Foreskin keratinocyte (primary cell): ENCODE measurements at places on chromosomes 11 and 22. TPM values are rescaled to one million over a fixed set of nuclear protein-coding genes. Genes with fewer than 3 reads are reported as not detected.

DNA sequence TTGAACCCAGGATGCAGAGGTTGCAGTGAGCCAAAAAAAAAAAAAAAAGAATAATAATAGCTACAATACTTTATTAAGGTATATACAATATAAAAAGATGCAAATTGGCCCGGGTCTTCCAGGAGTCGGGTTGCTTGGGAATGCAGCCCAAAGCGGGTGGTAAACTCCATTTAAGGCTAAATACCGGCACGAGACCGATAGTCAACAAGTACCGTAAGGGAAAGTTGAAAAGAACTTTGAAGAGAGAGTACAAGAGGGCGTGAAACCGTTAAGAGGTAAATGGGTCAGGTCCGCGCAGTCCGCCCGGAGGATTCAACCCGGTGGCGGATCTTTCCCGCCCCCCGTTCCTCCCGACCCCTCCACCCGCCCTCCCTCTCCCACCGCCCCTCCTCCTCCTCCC, 143.3 kb downstream of the DLG2 start:
- no peak for DNase-seq

DNA sequence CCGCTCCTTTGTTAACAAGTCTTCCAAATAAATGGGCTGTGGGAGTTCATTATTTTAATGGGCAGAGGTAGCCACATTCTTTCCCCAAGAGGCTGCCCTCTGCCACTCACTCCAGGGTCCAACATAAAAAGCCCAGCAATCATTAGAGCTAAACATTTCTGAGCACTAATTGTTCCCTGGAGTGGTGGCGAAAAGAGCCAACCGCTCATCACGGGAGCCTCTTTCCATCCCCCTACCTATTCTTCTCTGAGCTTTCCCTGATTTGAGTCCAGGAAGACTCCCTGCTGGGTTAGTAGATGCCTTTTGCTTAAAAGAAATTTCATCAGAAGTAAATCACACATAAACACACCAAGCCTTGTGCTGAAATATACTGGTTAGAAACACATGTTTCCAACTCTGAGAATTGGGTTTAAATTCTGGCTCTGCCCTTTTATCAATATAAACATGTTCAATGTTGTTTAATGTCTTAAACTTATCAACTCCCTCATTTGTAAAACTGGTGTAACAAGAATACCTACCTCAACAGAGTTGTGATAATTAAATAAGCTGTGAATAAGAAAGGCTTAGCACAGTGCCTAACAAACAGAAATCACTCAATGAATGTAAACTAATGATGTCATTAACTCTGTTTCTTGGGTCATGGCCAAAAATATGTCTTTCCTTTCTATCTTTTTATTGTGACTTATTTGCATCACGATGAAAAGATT, at the start of gene OR5A2:
Gene OR5A2 (minus strand): TSS at position 53 of the 707 bp plus-strand sequence. CDS start 3,460 bp downstream, outside the sequence.
- DNase-seq: peak; percentile 6

- no peak for DNase-seq
These were observed 2.8 kb upstream of the KDELR3 start for GRCh38 chr22:38464992-38465672.

DNA sequence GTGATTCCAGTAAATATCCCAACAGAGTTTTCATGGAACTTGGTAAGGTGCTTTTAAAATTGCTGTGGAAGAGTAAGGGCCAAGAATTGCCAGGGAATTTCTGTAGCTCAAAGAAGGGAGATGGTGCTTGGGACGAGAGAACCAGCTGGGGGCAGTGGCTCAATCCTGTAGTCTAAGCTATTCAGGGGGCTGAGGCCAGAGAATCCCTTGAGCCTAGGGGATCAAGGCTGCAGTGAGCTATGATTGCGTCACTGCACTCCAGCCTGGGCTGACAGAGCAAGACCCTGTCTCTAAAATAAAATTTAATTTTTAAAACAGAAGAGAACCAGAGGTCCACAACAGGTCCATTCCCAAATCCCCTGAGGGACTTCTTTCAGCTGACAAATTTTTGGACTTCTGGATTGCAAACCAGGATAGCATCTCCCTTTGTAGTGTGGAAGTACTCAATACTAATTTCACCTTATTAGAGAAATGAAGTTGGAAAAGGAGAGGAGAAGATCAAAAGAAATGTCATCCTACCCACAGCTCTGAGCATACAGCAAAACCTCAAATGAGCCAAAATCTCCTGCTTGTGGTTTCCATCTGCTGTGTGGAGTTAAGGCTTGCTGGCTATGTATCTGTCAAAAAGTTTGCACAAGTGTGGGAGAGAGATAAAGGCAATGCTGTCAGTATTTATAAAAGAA, 59.2 kb upstream of the CLPB start:
- no peak for DNase-seq

- DNase-seq: no peak
These were observed 196.9 kb downstream of the MSANTD4 start for GRCh38 chr11:105825141-105825540.

GRCh38 chr22:45088576-45088975, 75.1 kb upstream of the NUP50 start:
- no peak for DNase-seq

- DNase-seq: no peak
These were observed 1.6 kb downstream of the C1QTNF6 start for GRCh38 chr22:37186228-37186996.

- no peak for DNase-seq
These were observed 3.1 kb upstream of the TMEM218 start for GRCh38 chr11:125114518-125114917.

DNA sequence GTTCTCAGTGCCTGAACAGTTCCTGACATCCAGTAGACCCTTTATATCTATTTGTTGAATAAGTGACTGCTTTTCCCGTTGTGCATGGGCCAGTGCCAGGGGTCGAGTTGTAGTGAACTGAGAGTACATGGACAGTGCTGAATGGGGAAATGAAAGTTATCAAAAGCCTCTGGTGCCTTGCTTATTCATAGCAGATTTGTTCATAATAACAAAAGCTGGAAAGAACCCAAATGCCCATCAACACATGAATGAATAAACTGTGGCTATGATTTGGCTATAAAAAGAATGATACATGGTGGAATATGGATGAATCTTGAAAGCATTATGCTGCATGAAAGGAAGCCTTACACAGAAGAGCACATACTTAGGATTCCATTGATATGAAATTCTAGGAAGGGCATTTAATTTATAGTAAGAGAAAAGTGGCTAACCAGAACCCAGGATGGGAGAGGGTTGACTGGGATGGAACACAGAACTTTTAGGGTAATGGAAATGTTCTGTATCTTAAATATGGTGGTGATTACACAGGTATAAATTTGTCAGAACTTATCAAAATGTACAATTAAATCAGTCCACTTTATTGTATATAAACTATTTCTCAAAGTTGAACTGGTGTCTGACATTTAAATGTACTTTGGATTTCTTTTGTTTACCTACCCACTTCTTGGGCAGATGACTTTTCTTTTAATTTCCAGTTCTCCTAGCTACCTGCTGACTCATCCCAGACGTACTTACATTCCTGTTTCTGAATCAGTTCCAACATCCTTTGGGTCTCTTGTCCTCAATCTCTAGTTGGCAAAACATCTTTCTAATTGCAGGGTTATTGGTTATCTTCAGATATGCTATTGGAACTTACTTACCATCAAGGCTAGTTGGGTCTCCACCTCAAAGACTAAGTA, 42.8 kb downstream of the PACS1 start:
- peak; percentile 90 for DNase-seq

DNA sequence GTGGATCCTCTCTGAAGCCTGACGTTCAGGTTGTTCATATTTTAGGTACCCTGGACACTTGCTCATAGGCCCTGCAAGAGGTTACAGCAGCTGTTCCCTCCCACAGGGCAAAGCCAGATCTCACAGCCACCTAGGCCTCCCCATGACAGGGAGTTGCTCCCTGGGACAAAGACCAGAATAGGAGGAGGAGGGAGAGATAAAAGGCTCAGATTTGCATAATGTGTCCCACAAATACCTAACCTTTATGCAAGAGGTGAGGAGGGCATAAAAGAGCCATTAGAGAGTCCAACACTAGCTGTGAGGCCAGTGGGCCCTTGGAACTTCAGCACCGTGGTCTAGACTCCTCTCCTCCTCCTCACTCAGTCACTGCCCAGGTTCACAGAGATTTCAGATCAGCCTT, 33.8 kb downstream of the ZNF280B start:
- DNase-seq: no peak

Gene LYVE1
- not detected in 2 replicates for total RNA-seq

Gene KCNJ1
- total RNA-seq: 0.03 TPM in 1 of 2 replicates, not detected in the other

Gene HEPN1
- total RNA-seq: not detected in 2 replicates

Gene PKDREJ
- not detected in 2 replicates for total RNA-seq

Gene OSBP2
- 2.0 and 2.4 TPM in 2 replicates for total RNA-seq
